ENCODE measurements at places on chromosomes 5 and 9. TPM values are rescaled to one million over a fixed set of nuclear protein-coding genes. Genes with fewer than 3 reads are reported as not detected.

DNA sequence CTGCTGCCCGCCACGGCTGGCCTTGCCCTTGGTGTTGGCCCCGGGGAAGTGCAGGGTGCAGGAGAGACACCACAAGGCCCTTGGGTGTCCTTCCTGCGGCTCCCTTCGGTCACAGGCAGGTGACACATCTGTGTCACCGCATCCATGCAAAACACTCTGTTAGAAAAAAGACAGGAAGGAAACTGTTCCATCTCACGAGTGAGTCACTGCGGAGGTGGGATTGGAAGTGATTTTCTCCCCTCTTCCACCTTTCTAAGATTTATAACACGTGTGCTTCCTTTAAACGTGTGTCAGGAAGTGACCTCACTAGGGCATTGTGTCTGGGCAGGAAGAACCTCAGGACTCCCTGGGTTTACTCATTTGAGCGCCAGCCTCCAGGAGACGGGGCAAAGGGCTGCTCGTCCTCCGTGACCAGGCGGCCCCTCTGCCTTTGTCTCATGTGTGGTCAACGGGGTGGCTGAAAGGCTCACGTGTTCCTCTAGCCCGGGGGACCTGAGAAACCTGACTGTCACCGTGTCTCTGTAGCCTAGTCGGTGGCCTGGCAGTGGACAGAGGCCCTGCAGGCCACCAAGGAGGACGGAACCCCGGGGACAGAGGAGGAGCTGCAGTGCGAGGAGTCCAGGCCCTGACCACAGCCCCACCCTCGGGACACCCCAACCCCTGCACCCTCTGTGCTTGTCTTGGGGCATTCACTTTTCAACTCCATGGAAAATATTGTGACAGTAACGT, 4.9 kb upstream of the LCN1 start:
- DNase-seq = no peak

GRCh38 chr9:88477300-88477751, 57.7 kb upstream of the NXNL2 start:
- no peak for DNase-seq

The GLRA1 gene
- not detected for total RNA-seq

The ADAMTS13 gene
- total RNA-seq = 3.1 TPM

DNA sequence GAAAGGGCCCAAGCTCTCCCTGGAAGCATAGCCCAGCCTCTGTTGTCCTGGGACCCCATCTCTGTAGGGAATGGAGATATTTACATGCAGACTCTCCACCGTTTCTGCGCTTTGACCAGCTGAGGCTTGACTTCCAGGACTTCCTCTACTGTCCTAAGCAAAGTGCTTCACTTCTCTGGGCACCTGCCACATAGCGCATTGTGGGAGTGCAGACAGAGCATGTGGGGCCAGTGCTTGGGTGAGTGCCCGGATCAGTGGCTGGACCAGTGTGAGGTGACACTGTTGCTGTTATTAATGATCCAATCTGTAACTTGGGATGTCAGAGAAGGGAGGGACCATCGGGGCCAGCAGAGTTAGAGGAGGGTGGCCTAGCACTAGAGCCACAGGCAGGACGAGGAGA, 10.5 kb downstream of the CXCL14 start:
- DNase-seq = no peak

The SPEF2 gene
- total RNA-seq = 2.7 TPM

DNA sequence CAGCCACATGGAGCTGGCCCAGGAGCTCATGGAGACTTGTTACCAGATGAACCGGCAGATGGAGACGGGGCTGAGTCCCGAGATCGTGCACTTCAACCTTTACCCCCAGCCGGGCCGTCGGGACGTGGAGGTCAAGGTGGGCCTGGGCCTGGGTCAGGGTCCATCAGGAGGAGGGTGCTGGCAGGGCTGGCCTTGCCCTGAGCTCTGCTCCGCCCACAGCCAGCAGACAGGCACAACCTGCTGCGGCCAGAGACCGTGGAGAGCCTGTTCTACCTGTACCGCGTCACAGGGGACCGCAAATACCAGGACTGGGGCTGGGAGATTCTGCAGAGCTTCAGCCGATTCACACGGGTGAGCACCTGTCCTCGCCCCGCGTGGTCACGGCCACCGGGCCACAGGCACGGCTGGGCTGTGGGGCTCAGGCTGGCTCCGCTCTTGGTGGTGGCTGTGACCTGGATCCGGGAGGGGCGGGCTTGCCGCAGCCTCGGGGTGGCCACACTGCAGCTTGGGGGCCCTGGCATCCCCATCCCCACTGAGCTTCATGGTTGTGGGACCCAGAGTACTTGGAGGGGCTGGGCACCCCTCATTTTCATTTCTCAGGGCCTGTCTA, 7.1 kb downstream of the DPP7 start:
- DNase-seq = no peak

The ARSI gene
- total RNA-seq = 0.16 TPM

DNA sequence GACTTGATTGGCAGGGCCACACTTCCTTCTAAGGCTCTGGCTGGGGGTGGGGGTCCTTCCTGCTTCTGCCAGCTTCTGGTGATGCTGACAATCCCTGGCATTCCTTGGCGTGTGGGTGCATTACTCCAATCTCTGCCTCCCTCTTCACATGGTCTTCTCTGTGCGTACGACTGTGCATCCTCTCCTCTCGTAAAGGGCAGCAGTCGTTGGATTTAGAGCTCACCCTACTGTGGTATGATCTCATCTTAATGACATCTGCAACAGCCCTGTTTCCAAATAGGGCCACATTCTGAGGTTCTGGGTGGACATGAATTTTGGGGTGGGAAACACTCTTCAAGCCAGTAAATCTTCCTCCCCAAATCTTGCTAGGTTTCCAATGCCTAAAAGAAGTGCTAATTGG, 36.8 kb downstream of the ROPN1L start:
- DNase-seq = no peak

GRCh38 chr9:16266648-16267276, 603.7 kb downstream of the BNC2 start:
- no peak for DNase-seq

DNA sequence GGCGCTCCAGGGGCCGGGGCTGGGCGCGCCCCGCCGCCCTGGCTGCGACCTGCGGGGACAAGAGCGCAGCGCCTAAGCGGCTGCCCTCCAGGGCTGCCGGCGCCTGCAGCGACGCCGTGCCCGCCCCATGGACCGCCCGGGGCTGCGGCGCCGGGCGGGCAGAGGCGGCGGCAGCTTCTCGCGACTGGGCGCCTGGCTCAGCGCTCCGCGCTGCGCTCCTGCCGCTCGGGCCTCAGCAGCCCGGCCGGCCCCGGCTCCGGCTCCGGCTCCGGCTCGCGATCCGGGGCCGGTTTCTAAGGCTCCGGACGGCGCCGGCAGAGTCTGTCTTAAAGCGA, at the start of gene PITX1:
Gene PITX1 (minus strand): TSS at position 328 of the 335 bp plus-strand sequence. CDS start 347 bp downstream, outside the sequence.
- DNase-seq = no peak

DNA sequence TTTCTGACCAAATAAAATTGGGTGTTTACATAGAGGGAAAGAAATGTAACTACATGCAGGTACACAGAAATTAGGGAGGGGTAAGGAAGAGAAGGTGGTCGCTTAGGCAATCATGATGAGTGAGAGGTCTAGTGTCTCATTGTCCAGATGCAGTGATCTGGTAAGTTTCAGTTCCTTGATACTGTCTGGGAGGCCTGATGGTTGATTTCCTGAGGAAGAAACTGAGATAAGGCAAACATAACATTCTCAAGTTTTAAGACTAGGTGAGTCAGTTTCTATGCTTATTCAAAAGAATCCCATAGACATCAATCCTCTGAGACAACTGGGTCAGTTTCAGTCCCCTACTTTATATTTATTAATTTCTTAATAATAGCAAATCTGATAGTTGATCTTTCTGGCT, 843.3 kb upstream of the CDH10 start:
- DNase-seq = no peak

- DNase-seq = no peak
These were observed 80.6 kb downstream of the MYO10 start for GRCh38 chr5:16855485-16855884.

The KLF4 gene
- 28.0 TPM for total RNA-seq

- DNase-seq = no peak
These were observed 262.8 kb downstream of the CDH10 start for GRCh38 chr5:24381861-24382489.

- DNase-seq = no peak
These were observed 107.6 kb upstream of the RASGRF2 start for GRCh38 chr5:80852331-80853245.

GRCh38 chr9:113622600-113623400, 159.3 kb downstream of the RGS3 start:
- no peak for DNase-seq

DNA sequence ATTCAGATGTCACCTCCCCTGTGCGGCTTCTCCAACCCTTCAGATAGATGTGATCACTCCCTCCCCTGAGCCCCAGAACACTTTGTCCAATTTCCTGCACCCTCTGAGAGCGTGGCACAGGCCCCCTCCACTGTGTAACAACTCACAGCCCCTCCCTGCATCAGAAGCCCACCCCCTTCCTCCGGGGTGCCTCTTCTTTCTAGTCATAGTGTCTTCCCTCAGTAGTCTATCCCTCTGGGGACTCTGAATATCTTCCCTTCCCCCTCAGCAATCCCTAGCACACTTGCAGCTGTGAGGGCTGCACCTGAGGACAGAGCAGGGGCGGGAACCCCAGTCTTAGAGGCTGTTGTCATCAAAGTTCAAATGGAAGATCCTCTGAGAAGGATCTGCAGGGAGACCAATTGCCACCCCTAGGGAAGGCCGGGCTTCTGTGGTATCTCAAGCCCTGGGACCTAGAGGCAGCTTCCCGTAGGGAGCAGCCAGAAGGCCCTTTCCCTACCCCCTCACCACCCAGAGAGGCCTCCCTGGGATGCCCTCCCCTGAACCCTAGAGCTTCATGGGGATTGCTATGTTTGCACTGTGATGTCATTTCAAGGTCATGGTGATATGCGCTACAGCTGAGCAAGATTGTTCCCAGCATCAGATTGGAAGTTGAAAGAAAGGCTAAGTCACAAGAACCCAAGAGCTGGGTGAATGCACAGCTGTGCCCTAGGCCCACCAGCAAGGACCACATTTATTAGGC, 70.7 kb downstream of the THBS4 start:
- no peak for DNase-seq

- DNase-seq = no peak
These were observed 183.2 kb upstream of the TAS2R1 start for GRCh38 chr5:9813305-9813704.

DNA sequence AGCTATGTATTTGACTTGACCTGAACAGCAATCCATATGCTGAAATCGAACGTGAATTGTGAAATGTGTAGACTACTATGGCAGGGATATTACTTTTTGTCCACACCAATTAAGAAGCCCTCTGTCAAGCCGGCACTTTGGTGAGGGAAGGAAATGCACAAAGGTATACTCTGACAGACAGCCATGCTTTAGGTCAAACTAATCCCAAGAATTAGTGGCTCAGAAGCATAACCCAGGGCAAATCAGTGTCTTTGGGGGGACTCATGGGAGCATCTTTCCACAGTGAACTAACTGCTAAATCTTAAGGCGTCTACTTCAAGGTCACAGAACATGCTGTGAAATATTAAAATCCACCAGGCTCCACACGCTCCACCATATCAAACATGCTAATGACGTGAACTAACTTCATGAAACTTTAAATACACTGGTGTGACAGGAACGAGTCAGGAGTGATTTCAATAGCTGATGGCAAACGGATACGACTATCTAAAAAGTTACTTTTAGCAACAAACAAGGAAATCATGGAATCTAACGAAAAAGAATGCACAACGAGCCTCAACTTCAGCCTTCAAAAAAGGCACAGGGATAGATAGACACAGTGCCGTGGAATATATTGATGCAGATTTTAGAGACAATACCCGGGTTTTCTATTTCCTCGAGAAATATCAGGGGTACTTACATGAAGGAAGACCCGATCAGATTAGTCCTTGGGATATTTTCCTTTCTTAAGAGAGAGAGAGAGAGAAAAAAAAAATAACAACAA, 527 bp downstream of the MEF2C start:
- DNase-seq = no peak

DNA sequence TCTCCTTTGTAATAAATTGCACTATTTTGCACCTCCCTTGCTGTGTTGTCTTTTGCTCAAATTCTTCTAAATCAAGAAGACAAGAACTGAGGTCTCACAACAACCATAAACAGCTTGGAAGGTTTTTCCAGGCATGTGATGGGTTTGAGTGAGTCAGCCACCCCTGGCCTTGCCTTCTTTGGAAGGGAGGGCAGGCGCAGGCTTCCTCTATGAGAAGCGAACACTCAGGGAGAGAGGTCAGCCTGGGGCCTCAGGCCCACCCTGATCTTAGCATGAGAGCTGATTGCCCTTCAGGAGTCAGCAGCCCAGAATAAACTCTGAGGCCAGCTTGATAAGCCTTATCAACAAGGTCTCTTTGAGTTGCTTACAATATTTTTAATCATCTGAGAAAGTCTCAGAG, 31.6 kb downstream of the S1PR3 start:
- DNase-seq = no peak

DNA sequence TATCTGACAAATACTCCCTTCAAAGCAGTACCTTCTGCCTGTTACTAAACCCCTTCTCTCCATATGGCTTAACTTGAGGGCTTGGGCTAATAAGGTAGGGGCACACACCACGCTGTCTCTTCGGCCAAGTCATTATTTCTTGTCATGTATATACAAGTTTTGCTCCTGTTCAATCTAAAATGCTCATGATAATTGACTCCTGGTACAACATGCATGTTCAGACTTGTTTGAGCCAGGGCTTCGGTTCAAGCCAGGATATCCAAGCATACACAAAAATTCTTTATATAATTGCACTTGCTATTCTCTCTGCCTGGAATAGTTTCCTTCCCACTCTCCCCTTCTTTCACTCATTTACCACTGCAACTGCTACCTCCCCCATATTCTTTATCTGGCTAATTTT, 756.0 kb upstream of the C9orf72 start:
- no peak for DNase-seq

GRCh38 chr5:85109616-85110015, 724.9 kb upstream of the EDIL3 start:
- no peak for DNase-seq

The RELL2 gene
- 1.0 TPM for total RNA-seq

GRCh38 chr5:91272858-91273257, 110.3 kb downstream of the ARRDC3 start:
- DNase-seq = no peak

The REXO4 gene
- total RNA-seq = 16.5 TPM

DNA sequence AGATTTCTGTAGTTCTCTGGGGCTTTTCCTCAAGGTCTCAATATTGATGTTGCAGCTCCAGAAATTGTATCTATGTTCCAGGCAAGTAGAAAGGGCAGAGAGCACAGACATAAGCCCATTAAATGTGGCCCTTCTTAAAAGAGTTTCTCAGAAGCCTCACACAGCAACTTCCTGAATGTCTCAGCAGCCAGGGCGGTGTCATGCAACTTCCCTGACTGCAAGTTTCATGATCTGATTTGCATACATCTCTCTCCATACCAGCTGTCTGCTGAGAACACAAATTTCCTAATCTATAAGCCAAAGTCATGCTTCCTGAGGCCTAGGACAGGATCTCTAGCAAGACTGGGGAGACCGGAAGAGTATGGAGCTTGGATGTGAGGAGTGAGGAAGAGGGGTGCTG, 13.0 kb downstream of the RGS7BP start:
- DNase-seq = no peak

Measured in left ventricle myocardium inferior (tissue), 1 donor.